ENCODE measurements at places on chromosomes 3 and 15.

DNA sequence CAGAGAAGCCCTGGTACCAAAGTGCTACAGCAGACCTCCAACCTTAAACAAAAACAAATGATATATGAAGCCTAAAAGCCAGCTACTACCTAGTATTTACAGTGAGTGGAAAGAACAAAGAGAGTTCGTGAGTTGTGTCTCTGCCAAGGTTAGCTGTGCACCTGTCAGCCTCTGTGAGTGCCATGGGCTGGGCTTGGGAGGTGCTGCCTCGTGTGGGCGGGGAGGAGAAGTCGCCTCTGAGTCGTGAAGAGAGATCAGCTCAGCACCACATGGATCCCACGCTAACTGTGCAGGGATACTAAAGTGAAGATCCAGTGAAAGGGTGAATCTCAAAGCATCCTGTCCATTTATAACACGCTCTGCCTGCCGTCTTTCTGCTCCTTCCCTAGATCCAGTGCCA is 101.9 kb downstream of the CHDH start:
- DNase-seq: peak; percentile 8

DNA sequence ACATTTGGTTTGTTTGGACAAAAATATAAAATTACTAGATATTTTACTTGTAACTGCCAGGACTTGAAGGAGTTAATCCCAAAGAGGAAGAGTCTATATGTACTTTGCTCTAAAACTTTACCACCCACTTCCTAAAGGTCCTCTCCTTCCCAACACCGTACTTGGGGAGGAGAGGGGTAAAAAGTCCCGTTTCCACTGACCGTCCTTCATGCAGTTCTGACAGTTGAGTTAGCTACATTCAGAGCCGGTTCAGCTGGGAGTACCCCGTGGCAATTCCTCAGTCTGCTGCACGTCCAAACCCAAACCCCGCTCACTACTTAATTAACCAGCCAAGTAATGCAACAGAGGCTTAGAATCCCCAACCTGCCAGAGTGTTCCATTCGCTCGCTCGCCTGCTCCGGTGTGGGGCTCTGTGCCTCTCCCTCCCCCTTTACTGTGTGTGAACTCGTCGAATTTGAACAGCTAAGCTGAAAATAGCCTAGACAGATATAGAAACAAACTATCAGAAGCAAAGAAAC is 519.7 kb downstream of the FOXP1 start:
- no peak for DNase-seq

DNA sequence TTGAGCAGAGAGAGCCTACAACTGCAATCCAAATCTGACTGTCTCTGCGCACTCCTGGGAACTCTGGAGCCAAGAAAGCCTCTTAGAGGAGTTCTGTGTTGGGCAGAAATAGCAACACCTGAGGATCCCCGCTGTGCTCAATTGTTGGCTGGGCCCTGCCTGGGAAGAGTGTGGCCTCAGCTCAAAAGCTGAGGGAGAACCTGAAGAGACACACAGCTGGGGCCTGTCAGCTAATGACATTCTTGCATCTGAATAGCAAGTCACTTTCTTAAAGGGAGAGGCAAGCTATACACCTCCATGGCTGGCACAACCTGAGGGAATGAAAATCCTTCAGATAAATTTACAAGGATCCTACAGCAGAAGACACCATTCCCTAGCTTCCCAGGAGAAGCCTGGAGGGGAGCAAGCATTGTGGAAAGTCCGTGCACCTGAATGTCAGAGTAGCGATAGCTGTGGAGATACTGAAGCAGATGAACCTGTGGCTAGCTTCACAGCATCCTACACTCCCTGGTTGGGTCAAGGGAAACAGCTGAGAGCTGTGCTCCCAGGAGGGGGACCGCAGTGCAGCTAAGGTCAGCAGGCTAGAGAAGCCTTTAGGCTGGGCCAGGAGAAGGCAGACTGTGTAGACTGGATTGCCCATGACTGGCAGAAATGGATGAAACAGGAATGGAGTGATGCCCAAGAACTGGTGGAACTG is 159.9 kb upstream of the PFN2 start:
- no peak for DNase-seq

GRCh38 chr3:140499114-140499757 is 178.6 kb upstream of the TRIM42 start:
- DNase-seq: no peak

DNA sequence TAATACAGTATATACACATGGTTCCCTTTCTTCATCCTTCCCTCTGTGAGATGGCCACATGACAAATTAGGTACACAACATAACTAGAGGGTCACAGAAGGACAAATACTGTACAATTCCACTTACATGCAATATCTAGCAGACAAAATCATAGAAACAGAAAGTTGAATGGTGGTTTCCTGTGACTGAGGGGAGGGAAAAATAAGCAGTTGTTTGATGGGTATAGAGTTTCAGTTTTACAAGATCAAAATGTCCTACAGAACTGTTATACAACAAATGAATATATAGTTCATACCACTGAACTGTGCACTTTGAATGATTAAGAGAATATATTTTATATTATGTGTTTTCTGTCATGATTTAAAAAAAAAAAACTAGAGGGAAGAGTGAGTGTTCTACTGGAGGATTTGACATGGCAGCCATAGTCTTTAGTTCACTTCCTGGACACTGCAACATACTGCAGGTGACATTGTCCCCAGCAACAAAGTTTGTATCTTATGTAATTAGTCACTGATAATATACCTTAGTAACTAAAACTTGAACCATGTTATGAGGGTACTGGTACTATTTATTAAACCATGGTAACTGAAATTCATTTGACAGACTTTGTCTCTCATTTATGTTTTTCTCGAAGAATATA is 37.2 kb downstream of the CCDC54 start:
- no peak for DNase-seq

- no peak for DNase-seq
These were observed 31.0 kb downstream of the POC1A start for GRCh38 chr3:52123106-52123725.

DNA sequence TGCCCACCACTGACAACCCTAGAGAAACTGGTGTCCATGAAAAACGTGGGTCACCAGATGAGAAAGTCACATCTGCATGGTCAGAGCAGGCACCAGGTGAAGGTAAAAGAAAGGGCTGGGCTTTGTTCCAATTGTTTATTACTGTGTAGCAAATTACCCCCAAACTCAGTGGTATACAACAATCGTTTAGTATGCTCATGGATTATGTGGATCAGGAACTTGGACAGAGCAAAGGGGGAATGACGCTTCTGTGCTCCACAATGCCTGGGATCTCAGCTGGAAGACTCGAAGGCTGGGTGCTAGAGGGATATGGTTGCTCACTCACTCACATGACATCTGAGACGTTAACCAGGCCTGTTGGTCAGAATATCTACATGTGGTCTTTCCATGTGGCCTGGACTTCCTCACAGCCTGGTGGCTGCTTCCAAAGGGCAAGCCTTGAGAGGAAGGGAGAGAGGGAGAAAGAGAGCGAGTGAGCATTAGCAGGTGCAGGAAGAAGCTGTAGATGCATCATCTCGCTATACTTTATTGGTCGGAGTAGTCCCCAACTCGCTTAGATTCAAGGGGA is 44.9 kb downstream of the LPP start:
- DNase-seq: no peak

- no peak for DNase-seq
These were observed 4.0 kb upstream of the ITPKA start for GRCh38 chr15:41489641-41490040.

GRCh38 chr3:132563420-132564069 is 33.5 kb upstream of the ACKR4 start:
- no peak for DNase-seq

DNA sequence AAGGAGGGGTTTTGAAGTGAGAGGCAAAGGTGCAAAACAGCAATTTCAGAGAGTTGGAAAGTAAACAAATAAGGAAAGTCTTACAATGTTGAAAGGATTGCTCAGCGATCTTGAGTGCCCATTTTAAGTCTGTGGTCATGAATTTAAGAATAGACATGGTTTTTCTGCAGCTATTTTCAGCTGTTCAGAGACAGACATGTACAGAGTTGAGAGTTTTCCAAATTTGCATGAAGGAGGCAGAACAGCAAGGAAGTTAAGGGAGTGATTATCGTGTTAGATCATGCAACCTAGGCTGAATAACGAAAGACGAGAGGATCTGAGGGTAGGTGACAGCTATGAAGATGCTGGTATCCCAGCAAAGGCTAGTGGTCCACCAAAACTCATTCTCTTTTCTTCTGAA is 37.2 kb downstream of the DET1 start:
- DNase-seq: no peak

GRCh38 chr3:123344907-123345594 is 103.8 kb downstream of the ADCY5 start:
- DNase-seq: no peak

GRCh38 chr3:71488882-71489281 is 94.6 kb downstream of the FOXP1 start:
- DNase-seq: no peak

GRCh38 chr3:30628901-30629590 is 22.6 kb downstream of the TGFBR2 start:
- DNase-seq: no peak

- DNase-seq: no peak
These were observed 217.8 kb upstream of the ARHGEF26 start for GRCh38 chr3:153903430-153903829.

GRCh38 chr3:50125541-50126286 is 29.4 kb upstream of the SEMA3F start:
- no peak for DNase-seq

GRCh38 chr3:37262816-37263393 is 88.5 kb upstream of the LRRFIP2 start:
- DNase-seq: no peak

- DNase-seq: no peak
These were observed 51.5 kb downstream of the RAD18 start for GRCh38 chr3:8911781-8912180.

- no peak for DNase-seq
These were observed 35.6 kb downstream of the SCAP start for GRCh38 chr3:47440131-47440530.

- DNase-seq: no peak
These were observed 36.0 kb downstream of the THBS1 start for GRCh38 chr15:39616731-39617455.

DNA sequence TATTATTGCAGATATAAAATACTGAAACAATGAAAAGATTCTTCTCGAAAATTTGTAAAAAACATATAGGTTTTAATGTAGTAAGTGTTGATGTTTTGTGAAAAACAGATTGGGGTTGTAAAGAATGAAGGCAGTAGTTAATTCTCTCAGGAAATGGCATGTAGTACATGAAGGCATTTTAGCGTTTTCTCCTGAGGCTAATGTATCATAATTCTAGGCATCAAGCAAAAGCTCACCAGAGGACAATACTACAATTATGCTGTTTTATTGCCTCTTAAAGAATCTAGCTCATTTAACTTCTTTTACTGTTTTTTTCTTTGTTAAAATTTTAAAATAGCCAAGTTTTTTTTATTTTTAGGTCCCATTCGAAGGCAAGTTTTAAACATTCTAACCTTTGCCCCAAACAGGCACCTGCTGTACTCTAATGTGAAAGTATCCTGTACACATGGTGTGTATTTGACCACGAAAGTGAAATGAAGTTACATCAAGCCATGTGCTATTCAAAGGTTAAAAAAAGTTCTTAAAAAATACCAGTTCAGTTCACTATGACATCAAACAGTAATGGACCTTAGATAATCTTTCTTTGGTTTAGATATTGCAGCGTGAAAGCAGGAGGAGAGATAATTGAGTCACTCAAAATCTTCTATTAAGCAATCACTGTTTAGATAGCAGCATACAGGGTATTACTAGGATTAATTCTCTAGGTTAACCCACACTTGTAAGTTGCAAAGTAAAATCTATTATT is 163.6 kb downstream of the ECT2 start:
- no peak for DNase-seq

DNA sequence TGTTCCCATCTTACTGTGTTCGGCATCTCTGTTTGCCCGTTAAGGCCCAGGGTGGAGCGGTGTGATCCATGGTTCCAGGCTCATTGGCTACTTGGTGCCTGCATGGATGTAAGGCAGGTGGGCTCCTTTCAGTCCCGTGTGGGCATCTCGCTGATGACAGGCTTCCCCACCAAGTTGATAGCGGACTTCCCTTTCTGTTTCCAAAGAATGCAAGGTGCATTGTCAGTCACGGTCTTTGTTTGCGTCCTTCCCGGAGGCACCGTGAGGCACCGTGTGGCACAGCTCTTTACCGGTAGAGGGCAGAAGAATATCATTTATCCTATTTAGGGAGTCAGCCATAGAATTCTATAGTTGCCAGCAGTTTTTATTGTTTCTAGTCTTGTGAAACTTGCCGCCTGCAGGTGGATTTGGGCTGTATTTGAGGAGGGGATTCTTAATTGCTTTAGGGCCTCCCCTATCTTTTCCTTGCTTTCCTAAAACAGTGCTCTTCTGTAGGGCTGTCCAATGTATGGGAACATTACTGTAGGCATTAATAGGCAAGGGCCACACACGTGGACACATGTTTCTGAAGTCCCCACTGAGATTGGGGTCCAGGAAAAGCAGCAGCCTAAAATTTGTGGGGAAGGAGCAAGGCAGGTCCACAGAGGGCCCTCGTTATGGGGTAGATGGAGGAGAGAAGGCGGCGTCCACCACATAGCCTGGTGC is 244.1 kb downstream of the SLCO3A1 start:
- no peak for DNase-seq

DNA sequence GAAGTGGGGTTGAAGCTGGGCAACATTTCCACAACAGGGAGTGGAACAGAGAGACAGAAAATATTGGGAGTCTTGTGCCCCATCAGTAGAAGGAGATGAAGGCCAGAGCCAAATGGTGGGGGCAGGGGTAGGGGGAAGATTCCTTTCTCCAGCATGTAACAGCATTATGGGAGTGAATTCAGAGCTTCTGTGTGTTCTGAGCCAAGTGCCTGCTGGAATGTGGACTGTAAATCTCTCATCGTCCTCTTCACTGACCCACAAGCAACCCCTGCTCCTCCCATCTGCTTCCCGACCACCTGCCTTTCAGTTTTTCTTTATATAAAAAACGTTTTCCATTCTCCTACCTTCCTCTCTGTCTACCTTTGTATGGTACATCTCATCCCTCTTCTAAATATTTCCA is 344.2 kb upstream of the TPRG1 start:
- DNase-seq: no peak

DNA sequence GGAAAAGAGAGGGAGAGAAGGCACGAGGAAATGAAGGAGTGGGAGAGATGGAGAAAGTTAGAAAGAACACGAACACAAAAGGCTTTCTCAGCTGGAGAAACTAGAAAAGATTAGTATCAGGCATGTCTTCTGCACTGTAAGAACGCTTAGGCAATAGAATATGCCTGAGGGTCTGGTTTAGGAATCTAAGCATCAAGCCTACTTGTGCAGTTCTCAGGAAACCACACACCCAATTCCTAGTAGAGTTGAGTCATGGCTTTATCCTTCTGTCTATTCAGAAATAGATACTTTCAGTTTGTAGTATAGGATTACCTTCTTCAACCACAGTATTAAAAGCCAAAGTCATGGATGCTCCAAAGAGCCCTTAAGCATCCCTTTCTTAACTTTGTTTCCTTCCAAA is 969.4 kb downstream of the NTRK3 start:
- no peak for DNase-seq

- DNase-seq: no peak
These were observed 858 bp downstream of the NTRK3 start for GRCh38 chr15:88255484-88256278.

Measured in NCI-H1417 treated with DMSO at 0.1 percent for 48 hours (cell line).